ENCODE measurements at places on chromosomes 12 and 14.

- no peak for DNase-seq
Observed at GRCh38 chr12:12958886-12959285, 6.9 kb upstream of the GPRC5D start.

GRCh38 chr14:26597071-26597588, 703 bp downstream of the NOVA1 start:
- DNase-seq: no peak

DNA sequence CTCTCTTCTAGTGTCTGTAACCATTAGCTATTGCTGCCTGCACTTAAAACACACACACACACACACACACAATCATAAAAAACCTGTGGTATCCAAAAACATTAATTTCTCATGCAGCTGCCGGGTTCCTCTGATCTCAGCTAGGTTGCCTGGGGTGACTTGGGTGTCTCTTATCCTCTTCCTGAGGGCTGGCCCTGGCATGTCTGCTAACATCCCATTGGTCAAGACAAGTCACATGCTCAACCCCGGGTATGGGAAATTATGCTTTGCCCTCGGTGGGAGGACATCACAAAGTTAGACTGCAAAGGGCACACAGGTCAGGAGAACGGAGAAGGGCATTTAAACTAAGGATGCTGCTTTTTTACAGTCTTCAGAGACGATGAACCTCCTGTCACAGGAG, 55.7 kb downstream of the TRPV4 start:
- DNase-seq: peak; percentile 33

DNA sequence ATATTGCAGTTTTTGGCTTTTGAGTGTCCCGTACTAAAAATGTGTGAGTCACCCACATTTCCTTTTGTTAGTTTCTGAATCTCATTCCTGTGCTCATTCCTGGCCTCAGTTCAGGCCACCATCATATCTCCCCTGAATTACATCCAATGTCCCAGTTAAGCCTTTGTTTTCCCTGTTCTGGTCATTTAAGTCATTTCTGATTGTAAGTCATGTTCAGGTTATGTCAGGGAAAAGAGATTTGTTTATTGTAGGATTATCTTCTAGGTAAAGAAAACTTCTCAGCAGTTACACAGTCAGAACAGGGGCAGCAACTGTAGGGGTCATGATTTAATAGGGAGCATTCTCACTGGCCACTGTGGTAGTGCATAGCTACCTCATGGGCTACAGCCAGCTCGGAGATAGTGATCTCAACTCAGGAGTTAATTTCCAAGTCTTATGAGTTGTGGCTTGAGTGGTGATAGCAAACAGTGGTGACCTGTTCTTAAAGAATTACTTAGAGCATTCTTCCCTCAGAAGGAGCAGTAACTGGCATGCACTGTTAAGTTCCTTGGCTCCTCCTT, 6.7 kb downstream of the DDX47 start:
- DNase-seq: peak; percentile 91

- peak; percentile 70 for DNase-seq
Observed at GRCh38 chr14:90698379-90698869, 117.8 kb downstream of the TTC7B start.

- no peak for DNase-seq
Observed at GRCh38 chr12:96054244-96054610, 18.8 kb upstream of the LTA4H start.

- no peak for DNase-seq
Observed at GRCh38 chr12:99436584-99436983, 211.0 kb upstream of the GARIN6 start.

DNA sequence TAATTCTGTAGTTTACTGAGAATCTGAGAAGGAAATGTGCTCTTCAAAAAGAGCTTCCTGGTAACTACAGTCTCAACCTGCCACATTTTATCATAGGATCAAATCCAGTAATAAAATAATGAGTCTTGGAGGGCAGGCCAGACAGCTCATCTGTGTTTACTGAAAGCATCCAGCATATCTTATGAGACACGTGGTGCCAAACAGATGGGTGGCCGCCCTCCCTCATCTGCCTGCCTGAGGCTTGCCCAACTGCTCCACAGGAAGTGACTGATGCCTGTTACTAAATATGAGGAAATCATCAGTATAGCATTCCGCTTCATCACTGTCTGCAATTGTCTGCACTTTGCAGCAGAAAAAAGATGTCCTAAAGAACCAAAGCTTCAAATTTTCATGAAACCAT, 13.5 kb downstream of the DHRS7 start:
- DNase-seq: peak; percentile 88

DNA sequence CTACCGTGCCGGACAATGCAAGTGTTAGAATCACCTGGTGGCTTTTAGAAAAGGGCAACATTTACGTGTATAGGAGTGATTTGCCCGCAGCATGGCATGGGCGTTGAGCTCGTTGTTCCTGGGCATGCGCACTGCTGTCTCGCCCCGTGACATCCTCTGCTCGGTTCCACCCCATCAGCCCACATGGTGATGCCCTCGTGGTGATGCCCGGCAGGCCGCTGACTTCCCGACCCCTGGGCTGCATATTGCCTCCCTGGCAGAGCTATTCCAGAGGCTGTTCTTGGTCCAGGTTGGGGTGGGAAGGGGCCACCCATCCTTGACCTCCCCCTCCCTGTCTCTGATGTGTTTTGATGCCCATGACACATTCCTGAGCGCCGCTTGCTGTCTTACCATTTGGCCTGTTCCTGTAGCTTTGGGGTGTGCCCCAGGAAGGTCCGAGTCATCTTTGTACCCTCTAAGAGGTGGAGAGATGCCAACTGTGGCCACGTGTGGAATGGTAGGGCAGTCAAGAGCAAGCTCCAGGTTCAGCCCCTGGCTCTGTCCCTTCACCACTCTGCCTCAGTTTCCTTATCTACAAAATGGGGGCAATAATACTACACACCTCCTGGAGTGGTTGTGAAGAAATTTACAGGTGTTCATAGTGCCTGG, 4.8 kb downstream of the HIP1R start:
- DNase-seq: no peak

DNA sequence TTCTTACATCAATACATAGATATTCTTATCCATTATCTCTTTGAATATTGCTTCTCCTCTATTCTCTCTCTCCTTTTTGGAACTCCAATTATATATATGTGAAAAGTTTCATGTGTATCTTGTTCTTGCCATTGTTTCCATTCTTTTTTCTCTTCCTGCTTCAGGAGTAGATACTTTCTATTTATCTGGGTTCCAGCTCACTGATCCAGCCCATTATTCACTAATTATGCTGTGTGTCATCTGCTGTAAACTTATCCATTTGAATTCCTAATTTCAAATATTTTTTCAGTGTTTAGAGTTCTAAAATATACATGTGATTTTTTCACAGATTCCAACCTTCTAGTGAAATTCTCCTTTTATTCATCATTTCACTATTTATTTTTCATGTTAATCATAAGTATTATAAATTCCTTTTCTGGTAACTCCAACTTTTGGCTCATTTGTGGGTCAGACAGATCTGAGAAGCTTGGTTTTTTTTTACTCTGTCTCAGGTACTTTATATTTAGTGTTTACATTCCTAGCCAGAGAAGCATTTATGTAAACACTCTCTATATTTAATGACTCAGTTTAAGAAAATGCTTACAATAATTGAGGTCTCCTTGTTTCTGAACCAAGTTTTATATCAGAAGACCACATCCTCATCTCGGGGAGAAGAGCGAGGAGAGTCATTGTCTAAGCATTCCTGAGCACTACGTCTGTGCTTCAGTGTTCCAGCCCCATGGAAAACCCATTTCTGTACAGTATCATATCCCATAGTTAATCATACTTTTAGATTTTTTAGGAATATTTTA, 15.9 kb upstream of the AMIGO2 start:
- DNase-seq: peak; percentile 92

DNA sequence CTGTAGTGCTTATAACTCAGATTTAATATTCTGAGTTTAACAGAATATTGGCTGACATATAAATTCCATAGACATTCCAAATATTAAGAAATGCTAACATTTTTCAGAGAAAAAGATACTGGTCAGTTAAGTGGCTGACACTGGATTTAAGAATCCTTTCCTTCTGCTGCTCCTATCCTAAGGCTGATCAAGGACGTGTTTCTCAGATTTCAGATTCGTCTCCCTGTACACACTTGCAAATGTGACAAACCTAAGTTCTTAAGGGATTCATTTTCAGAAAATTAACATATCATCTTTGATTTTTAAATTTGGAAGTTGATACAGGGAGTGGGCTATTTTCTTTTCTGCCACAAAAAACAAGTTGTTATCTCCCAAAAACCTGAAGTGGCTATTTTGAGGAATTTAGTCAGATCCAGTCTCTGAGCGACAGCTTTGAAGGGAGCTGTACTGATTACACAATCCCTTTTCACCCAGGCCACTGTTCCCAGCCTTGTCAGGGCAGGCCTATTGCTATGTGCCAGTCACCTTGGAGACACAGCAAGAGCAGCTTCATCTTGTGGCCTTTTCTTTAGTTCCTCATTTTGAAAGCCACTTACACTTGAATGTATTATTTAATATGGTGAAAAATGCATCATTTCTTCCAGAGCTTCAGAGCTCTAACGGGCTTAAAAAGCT, 370.6 kb downstream of the KCNH5 start:
- DNase-seq: no peak
